ENCODE measurements at places on chromosomes 1 and 21.

- DNase-seq = no peak
These were observed 757.8 kb upstream of the CXADR start for GRCh38 chr21:16755061-16755460.

GRCh38 chr1:211893260-211893659, 62.7 kb upstream of the LPGAT1 start:
- no peak for DNase-seq

DNA sequence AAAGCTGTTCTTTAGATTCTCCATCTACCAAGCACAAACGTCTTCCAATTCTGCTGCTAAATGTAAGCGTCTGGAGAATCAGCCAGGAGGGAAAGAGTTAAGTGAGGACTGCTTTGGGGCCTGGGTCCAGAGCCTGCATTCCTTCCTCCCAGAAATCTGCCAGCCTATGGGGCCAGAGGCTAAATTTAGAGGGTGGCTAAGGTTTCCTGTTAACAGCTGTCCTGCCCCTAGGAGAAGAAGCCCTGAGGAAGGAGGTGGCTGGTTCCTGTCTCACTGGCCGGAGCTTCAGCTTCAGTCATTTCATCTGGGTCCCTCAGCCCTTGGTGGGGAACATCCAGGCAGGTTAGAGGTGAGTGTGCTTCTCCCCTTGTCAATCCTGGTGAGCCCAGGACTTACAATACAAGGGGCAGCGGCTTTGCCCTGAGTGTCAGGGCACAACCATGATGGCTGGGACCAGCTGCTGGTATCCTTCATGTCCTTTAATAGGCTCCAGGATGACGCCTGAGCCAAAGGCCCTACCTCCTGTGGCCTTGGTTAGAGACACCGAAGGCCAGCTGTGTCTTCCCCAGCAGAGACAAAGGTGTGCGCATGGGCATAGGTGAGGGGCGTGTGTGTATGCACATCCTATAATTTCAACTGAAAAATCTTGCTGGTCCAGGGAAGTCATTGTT, at the start of gene STYXL2:
TSS of gene STYXL2 (plus strand) at position 230 of the 671 bp plus-strand sequence. CDS start 775 bp downstream, outside the sequence.
- DNase-seq = no peak

DNA sequence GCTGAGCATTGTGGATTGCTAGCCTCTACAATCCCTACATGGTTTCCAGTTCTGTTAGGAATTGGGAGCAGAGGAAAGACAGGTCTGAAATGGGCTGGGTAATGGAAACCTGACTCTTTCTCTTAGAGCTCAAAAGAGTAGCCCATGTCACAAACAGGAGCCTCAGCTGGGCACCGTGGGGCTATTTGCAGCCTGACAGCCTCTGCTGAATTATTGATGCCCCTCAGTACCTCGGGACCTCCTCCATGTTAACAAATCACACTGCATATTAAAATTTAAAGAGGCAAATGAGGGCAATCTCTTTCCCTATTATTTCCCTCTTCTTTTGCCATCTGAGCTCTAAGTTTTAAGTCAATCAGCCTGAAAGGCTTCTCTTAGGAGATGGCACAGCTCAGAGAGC, 157.1 kb downstream of the TSEN15 start:
- no peak for DNase-seq

- no peak for DNase-seq
These were observed 52.2 kb downstream of the GREM2 start for GRCh38 chr1:240559781-240560180.

- no peak for DNase-seq
These were observed 23.1 kb downstream of the NEK2 start for GRCh38 chr1:211652371-211652770.

DNA sequence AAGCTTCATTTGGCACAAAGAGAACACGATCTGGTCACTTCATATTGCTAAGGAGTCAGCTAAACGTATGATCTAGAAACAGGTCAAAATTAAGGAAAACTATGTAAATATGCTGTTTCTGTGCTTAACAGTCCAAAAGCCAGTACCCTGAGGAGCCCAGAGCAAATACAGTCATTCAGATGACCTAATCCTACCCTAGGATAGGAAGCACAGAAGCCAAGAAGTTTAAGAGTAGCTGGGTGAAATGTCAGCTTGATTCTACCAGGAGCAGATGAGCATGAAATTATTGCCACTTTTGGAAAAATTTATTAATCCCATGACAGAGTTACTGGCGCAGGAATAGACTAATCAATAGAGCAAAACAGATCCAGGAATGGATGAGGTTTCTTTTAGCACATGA, 18.3 kb downstream of the SORT1 start:
- no peak for DNase-seq

- no peak for DNase-seq
These were observed 23.5 kb downstream of the AGRN start for GRCh38 chr1:1043411-1043810.

- DNase-seq = no peak
These were observed 21.6 kb upstream of the STUM start for GRCh38 chr1:226526801-226527595.

GRCh38 chr1:158176399-158176798, 4.3 kb upstream of the CD1D start:
- DNase-seq = no peak

DNA sequence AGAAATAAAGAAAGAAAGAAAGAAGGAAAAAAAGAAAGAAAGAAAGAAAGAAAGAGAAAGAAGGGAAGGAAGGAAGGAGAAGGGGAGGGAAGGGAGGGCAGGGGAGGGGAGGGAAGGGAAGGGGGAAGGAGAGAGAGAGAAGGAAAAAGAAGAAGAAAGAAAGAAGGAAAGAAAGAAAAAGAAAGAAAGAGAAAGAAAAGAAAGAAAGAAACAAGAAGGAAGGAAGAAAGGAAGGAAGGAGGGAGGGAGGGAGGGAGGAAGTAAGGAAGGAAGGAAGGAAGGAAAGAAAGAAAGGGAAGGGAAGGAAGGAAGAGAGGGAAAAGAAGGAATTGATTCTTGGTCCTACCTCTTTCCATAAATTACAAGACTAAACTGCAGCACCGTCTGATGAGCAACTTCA, 186.1 kb downstream of the URB2 start:
- DNase-seq = no peak

DNA sequence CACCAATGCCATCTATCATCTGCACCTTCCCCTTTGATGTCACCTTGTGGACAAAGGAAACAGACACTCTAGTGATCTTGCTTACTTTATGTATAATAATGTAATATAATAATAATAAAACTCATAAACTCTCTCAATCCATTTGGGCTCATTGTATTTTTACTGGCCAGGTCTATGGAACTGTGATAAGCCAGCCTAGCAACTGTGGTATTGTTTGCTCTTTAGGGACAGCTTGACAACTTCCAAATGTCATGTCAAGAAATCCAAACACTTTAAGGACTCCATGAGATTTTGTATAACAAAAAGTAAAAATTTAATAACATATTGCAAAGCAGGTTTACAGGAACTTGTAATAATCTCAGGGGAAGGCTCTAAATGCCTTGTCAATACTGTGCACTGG, 1163.4 kb upstream of the TMPRSS15 start:
- no peak for DNase-seq

- no peak for DNase-seq
These were observed 1211.9 kb downstream of the MRPL39 start for GRCh38 chr21:24395320-24395923.

GRCh38 chr1:3747903-3748302, 4.3 kb upstream of the CCDC27 start:
- DNase-seq = no peak

DNA sequence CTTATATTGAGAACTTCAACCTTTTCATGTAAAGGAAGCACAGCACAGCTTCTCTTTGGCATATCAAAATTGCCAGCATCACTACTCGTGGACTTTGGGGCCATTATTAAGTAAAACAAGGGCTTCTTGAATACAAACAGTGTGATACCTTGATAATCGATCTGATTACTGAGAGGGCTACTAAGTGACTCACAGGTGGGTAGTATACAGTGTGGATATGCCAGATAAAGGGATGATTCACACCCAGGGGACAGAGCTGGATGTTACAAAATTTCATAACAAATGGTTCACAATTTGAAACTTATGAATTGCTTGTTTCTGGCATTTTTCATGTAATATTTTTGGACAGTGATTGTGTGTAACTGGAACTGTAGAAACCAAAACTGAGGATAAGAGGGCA, 15.4 kb downstream of the HDAC1 start:
- no peak for DNase-seq

- no peak for DNase-seq
These were observed 29.6 kb upstream of the RGS8 start for GRCh38 chr1:182713939-182714338.

DNA sequence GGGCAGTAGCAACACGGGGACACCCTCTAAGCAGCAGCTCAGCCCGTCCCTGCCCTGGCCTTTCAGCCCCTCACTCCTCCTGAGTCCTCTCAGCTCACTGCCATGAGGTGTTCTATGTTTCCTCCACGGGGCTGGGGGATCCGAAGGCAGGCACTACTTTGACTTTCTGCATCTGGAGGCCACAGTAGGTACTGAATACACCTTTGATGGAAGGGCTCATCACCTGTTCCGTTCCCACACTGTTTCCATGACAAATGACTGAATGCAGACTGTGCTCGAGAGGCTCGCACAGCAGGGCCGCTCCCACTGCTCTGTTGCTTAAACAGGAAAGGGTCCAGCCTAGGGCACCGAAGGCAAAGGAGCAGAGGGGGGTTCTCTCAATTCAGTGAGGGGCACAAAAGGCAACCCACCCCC, 77.6 kb upstream of the DNAH14 start:
- no peak for DNase-seq

- DNase-seq = no peak
These were observed 40.7 kb downstream of the SLC30A1 start for GRCh38 chr1:211538287-211538686.

DNA sequence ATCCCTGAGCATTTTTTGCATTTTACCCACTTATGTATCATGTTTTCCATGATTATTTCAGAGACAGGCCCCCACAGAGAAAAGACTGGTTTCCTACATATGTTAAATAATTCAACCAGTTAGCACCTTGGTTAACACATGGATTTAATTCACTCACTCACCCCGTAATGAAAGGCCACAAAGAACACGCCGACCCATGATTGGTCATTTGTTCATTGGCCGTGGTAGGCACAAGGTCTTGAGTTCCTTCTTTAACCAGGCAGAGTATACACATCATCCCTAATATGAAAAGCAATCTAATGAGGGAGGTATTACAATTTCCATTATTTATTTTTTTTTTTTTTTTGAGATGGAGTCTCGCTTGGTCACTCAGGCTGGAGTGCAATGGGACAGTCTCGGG, 50.6 kb downstream of the RPS6KA1 start:
- no peak for DNase-seq

GRCh38 chr1:9270290-9270883, 22.3 kb upstream of the SPSB1 start:
- no peak for DNase-seq

GRCh38 chr1:42913426-42914091, 45.1 kb downstream of the SLC2A1 start:
- no peak for DNase-seq

DNA sequence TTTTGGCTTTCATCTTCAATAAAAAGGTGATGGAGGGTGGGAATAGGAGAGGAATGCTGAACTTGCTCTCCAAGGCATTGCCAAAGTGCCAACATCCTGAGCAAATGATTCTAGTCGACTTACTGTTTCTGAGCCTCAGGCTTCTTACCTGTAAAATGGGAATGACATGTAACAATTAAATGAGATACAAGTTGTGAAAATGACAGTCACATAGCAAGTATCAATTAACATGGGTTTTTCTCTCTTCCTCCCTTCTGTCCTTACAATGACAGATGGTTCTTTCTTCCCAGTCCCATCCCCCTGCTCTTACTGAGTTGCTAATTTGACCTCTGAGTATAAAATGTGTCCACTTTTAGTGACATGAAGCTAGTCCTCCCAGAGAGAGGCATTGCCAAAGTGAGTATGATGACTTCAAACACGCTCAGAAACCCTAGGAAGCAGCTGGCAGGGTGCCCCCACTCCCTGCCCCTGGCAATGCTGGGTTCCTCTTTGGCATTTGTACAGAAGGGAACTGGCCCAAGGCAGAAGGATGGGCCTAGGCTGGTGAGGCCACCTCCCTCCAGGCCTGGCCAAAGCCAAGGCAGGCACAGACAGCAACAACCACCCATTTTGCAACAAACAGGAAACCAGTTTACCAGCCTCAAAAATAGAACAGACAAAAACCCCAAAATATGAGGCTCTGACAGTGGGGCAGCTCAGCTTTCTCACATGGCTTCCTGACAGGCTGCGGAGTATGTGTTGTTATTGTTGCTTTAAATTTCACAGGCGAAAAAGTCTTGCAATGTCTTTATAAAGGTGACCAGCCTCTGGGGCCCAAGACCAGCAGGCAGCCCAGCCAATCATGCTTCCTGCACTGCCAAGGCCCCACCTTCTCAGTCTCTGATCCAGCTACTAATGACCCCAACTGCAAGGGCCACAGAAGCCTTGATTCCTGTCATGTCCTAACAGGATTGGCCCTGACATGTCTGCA, 115.9 kb downstream of the HIVEP3 start:
- DNase-seq = no peak

- no peak for DNase-seq
These were observed 1.4 kb upstream of the KCNJ6 start for GRCh38 chr21:37917612-37918011.

DNA sequence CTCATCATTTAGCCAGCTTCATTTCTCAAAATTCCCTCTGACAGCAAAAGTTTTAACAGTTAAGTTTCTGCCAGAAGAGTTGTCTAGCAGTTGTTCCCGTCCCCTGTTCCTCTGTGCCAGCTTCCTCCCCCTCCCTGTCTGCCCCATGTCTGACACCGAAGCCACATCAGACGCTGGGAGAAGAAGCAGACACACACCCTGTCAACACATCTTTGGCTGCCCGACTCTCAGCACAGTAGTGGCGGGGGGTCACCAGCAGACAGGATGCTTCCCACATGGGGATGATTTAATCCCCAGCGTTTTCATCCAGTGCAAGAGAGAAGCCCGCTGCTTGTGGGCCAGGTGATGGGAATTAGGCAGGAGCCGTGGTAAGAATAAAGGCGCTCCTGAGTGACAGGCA, 379.4 kb upstream of the RUNX1 start:
- DNase-seq = no peak

DNA sequence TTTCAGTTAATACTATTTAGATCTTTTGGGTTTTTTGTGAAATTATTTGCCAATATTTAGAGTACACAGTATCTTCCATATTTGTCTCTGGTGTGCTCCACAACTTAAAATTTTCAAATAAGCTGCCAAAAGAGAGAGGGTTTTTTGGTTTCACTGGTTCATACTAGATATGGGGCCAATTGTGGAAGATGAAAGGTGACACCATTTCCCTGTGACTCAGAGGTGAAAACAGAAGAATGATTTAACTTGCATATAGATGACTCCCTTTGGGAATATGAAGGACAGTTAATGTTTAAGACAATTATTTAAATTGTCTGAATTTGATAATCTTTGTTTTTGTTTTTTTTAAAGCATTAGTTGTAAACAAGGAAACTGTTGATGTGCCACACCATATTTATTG, 37.5 kb downstream of the IVNS1ABP start:
- DNase-seq = no peak

DNA sequence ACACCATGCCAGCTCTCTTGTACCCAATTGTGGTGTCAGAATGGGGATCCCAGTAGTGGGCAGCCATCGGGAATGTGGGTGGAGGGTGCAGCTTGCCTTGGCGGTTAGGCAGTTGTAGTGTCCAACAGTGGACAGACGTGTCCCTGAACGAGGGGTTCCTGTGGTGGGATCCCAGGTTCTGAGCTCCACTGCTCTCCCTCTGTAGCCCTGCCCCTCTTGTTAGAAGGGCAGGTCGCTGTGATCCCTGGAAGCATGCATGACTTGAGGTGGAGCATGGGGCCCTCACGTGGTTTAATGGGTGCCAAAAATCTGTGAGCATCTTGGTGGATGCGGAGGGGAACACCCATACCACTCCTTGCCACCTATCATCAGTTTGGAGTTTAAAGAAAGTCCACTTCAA, 4.3 kb downstream of the GALNT2 start:
- no peak for DNase-seq

Data from omental fat pad (tissue), 4 donors.